Femur (tissue), 1 donor: ENCODE measurements at places on chromosomes 4 and X.

DNA sequence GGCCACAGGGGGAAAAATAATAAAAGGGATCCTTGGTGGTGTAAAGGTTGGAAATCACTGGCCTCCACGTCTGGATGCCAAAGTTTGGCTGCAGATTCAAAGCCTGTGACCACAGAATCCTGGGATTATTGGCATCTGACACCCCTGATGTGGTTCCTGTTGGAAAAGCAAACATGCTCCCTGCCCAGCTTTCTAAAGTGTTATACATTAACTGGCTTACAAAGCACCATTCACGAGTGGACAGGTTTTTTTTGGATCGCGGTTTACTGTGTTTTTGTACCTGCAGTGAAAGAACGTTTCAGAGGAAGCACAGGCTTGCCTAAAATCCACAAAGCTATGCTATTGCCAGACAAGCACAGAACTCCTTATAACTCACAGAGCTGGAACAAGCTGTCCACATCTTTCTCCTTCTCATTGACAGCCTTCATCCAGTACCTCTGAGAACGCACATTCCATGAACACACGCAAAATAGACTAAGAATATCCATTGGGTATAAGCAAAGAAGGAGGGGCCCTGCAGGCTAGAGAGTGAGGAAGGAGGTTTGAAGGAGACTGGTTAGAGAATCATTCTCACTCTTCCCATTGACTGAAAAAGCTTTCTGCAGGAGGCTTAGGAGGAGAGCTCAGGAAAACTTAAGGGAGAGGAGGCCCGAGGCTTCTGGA is 14.5 kb upstream of the CAPN6 start:
- peak; percentile 60 for DNase-seq

DNA sequence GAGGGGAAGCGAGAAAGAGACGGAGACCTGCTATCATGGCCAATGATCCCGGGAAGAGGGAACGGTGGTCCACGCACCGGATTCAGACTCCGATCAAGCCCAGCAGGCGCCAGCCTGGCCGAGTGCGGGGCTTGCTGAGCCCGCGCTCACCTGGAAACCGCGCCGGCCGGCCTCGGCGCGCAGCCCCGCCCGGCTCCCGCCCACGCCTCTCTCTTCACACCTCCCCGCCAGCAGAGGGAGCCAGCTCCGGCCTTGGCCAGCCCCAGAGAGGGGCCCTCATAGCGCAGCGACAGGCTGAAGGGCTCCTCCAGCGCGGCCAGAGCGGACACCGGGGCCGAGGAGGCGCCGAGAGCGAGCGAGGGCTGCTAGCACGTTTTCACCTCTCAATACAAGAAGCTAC is 36.8 kb upstream of the SPANXN2 start:
- no peak for DNase-seq

GRCh38 chr4:157265281-157265680 is 44.8 kb downstream of the GRIA2 start:
- DNase-seq: peak; percentile 44

GRCh38 chr4:130141651-130142050 is 1045.7 kb downstream of the C4orf33 start:
- DNase-seq: no peak

GRCh38 chrX:103101299-103102042 is 8.5 kb upstream of the NXF3 start:
- DNase-seq: no peak

DNA sequence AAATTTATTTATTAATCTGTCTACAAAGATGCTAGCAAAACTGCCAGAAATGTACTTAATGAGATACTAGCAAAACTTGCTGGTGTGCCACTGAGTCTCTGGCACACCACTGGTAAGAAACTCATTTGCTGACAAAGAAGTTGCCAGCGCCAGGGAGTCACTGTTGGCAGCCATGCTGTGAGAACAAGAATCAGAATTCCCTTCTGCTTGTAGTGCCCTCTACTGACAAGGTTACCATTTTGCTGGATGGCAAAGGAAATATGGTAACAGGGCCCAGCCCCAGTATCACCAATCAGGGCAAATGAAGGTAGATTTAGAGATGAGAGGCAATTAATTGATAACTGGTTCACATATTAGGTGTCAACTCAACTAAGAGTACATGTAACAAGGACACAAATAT is 750.1 kb upstream of the ADGRL3 start:
- no peak for DNase-seq

DNA sequence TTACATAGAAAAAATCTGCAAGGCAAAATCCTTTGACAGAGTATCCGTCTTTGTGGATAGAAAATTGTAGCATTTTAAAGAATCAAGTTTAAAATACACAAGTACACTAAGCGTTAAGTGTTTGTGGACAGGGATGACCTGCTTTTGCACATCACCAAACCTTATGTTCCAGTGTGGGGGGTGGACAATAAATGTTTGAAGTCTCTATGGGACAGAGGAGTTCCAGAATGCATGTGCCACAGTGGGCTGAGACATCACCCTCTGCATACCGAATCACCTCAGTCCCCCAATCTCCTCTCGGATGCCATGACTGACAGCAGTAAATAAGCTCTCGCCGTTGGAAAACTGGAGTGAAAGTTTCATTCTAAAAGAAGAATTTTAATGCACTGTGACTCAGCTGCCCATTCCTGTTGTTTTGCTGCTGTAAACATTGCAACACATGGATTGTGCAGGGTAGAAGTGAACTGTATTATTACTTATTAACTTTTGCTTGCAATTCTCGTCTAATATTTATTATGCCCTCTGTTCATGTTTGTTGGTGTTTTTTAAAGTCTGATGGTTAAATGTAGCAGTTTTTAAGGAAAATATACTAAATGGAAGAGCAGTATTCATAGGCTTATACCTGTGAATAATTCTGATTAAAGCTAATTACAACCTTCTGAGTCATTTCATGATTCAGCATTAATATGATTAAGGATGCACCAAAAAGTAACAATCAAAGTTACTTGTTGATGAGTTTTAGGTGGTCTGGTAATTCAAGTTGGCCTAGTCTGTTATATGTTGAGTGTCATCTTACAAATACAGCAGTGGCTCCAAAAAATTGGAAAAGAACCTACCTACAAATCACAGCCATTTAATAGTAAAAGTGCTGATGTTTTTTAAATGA is 24.0 kb downstream of the CDKN2AIP start:
- no peak for DNase-seq

- no peak for DNase-seq
Measured at GRCh38 chrX:9943420-9943819, 23.7 kb upstream of the CLDN34 start.

DNA sequence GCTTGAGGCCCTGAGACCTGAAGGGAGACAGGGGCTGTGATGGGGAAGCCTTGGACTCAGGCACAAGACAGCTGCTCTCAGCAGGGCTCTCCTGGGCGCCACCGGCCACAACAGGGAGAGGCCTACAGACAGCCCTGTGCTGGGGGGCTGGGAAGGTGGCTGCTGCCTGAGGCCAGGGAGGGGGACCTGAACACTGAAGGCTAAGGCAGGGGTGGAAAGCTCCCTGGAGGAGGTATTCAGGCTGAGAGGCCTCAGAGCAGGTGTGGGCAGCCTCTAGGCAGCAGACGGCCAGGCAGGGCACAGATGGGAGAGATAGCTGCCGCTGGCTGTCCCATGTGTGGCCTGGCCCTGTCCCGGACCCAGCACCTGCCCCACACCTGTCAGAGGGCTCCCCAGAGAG is 33.0 kb downstream of the TACC3 start:
- no peak for DNase-seq

- DNase-seq: no peak
Measured at GRCh38 chr4:85776579-85776978, 301.6 kb downstream of the ARHGAP24 start.

GRCh38 chr4:152689615-152690501 is 10.1 kb upstream of the TMEM154 start:
- DNase-seq: no peak

GRCh38 chr4:8345053-8345945 is 75.7 kb downstream of the HTRA3 start:
- DNase-seq: peak; percentile 10

- no peak for DNase-seq
Measured at GRCh38 chrX:14697451-14697850, 168.1 kb downstream of the GLRA2 start.

DNA sequence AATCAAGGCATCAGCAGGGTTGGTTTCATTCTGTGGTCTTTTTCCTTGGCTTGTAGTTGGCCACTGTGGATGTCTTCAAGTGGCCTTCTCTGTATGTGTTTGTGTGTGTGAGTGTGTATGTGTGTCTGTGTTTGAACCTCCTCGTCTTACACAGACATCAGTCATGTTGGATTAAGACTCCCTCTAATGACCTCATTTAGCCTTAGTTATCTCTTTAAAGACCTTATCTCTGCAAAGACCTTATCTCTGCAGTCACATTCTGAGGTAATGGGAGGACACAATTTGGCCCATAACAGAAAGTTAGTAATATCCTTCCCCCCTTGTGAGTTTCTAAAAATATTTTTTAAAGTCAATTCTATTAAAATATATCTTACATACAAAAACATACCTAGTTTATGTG is 126.7 kb downstream of the EMCN start:
- DNase-seq: no peak

- DNase-seq: no peak
Measured at GRCh38 chr4:62513306-62513705, 1313.2 kb downstream of the ADGRL3 start.

- no peak for DNase-seq
Measured at GRCh38 chrX:133913009-133913408, 72.4 kb downstream of the GPC3 start.

- DNase-seq: peak; percentile 36
Measured at GRCh38 chrX:111447298-111447697, 35.3 kb upstream of the DCX start.

- DNase-seq: no peak
Measured at GRCh38 chr4:25861280-25861950, 1.4 kb downstream of the SEL1L3 start.

DNA sequence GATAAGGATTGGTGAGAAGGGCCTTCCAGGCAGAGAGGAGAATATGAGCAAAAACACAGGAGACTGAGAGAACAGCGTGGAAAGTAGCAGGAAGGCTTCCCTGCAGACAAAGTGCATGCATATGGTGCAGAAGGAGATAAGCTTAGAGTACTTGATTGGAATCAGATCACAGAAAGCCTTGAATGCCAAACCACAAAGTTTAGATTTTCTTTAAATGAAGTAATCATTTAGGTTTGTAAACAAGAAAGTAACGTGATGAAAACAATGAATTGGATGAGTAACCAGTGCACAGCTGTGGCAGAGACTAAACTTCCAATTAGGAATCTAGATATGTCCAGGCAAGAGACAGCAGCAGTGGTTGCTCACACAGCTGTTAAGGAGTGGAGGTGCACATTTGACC is 83.8 kb upstream of the C1QTNF7 start:
- DNase-seq: no peak

GRCh38 chr4:119105605-119106004 is 30.0 kb upstream of the MYOZ2 start:
- no peak for DNase-seq

GRCh38 chr4:36349938-36350549 is 68.6 kb downstream of the DTHD1 start:
- no peak for DNase-seq

- DNase-seq: peak; percentile 46
Measured at GRCh38 chrX:41468647-41469323, 21.6 kb downstream of the NYX start.

DNA sequence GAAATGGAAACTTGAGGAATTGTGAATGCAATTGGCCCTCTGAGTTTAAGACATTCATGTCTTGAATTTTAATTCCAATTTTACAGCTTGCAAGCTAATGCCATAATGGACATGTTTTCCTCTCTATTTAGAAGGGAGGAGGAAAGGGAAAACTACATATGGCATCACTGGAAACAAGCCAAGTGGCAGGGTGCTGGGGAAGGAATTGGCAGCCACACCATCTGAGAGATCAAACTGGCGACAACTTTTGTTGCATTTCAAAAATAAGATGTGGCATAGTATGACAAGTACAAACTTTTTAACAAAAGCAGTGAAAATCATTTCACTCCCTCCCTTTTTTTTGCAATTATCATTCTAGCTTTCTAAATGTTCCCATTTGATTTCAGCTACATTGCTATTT is 615.6 kb downstream of the CENPC start:
- no peak for DNase-seq

DNA sequence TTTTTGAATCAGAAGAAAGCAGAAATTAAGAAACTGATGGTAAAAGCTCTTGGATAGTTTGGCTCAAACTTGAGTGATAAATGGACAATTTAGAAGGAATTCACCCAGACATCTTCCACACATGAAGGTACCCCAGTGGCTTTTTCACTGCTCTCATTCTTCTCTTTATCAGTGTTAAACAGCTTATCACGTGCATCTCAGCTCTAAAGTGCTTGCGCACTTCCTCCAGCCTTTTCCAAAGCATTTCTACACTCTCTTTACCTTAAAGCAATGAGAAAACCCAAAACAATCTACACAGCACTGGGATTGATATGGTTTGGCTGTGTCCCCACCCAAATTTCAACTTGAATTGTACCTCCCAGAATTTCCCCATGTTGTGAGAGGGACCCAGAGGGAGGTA is 509.1 kb upstream of the FAT1 start:
- no peak for DNase-seq

GRCh38 chrX:40006106-40007017 is 91.4 kb downstream of the BCOR start:
- peak; percentile 74 for DNase-seq

- no peak for DNase-seq
Measured at GRCh38 chr4:158859661-158860060, 90.8 kb downstream of the FNIP2 start.

DNA sequence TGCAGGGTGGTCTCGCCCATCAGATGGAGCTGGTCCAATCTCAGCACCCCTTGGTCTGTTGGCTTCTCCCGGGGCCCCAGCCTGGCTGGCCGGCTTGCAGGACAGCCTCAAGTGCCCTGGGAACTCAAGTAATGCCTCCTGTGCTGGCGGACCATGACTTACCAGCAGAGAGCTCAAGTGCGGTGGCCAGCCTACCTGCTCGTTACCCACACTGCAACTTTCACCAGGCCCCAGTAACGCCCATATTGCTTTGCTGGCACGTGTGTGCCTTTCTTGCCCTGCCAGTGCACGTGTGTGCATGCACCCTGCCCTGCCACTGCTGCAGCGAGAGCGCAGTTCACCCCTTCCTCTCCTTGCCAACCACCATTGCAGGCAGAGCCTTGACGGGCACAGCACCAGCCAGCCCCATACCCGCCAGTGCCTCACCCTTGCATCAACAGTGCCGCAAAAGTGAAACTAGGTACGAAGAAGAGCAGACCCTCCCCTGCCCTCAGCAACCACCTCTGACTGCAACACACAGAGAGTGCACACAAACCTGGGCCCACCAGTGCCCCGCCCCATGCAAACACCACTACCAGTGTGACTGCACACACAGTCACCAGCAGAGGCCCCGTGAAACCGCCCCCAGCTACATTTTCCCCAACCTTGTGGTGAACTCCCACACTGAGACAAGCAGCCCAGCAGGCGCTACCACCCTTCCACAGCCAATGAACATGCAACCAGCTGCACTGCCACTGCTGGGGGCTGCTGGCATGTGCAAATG is 88.9 kb upstream of the POU3F4 start:
- no peak for DNase-seq

- no peak for DNase-seq
Measured at GRCh38 chr4:129420637-129421036, 324.7 kb downstream of the C4orf33 start.
